ENCODE measurements at places on chromosomes 3 and 15.

- DNase-seq: no peak
Observed at GRCh38 chr3:67692621-67693020, 38.2 kb upstream of the SUCLG2 start.

- no peak for DNase-seq
Observed at GRCh38 chr15:73682600-73683090, 1.5 kb upstream of the CD276 start.

- no peak for DNase-seq
Observed at GRCh38 chr15:56272454-56272853, 28.8 kb upstream of the RFX7 start.

DNA sequence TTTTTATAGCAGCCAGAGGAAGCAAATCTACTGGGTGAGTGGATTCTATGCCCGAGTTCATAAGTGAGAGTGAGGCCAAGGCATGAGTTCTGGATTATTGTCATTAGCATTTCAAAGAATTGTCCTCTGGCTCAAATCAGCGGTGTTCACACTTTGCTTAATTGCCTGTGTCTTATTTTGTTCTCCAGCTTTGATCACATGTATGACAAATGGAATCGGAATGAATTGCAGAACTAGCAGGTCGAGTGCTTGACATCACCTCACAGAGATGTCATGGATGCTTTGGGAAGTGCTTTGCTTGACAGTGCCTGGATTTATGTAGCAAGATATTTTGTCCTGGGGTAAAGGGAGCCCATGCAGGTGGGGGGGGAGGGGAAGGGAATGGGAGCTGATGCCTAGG is 68.0 kb downstream of the SH3GL3 start:
- no peak for DNase-seq

GRCh38 chr3:51388286-51389029 is 2.6 kb upstream of the RBM15B start:
- DNase-seq: peak; percentile 35

DNA sequence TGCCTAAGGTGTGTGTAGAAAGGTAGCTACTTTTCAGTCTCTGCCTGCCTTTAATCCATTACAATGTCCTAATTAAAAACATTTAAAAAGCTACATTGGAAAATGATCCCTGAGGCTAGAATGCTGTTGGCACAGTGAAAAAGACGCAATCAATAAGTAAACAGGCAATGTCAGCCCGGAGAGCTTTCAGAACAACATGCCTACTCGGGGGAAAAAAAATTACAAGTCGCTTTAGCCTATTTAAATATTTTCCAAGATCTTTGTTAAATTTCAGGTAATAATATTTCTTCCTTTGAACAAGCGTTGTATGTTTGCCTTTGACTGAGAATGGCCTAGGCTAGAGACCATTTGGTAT is 46.6 kb upstream of the CD47 start:
- no peak for DNase-seq

- DNase-seq: no peak
Observed at GRCh38 chr15:27850981-27851857, 247.9 kb downstream of the OCA2 start.

DNA sequence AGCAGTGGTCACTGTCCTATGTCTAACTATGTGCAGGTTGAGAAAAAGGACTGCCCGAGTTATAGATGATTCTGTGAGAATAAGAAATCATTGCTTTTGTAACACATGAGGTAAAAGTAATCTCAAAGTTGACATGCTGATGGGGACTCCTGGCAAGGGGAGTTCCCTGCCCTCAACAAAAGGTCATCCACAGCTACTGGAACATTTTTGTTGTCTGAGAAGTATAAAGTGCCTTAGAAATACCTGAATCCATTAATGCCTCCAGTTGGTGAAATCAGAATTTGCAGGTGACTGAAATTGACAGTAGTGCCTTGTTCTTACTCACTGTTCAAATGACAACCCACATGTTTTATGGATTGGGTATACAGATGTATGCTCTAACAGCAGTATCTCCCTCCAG is 43.7 kb upstream of the RBM5 start:
- no peak for DNase-seq

GRCh38 chr15:101476756-101477155 is 12.8 kb downstream of the PCSK6 start:
- no peak for DNase-seq

DNA sequence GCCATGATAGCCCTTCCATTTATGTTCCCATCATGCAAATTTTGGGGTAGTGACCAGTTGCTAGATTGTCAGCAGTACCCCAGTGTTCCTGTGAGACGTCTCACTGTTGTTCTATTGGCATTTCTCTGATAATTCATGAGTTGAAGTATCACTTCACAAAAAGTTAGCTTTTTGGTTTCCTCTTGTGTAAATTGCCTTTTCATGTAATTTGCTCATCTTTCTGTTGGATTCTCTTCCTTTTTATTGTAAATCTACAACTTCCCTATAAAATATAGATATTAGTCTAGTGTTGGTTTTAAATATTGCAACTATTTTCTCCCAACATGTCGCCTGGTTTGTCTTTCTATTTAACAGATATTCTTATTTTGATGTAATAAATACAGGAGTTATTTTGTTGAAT is 7.5 kb upstream of the A4GNT start:
- no peak for DNase-seq

- no peak for DNase-seq
Observed at GRCh38 chr3:197674741-197675562, 61.8 kb downstream of the RUBCN start.

GRCh38 chr3:175670557-175670956 is 811.4 kb downstream of the NAALADL2 start:
- no peak for DNase-seq

DNA sequence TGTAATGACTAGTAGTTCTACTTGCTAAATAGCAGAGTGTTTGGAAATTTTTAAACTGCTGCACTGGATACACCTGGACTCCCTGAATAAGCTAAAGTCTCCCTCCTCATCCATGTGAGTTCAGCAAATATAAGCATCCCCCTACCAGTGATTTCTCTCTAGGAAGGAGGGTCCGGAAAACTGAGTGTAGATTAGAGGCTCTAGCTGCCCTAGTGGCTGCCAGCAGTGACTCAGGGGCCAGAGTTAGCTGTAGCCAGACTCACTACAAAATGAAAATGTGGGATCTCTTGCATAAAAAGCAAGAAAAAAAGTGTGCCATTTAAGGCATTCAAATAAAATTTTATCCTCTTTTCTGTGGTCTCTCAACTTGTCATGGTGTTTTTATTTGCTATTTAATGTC is 485.0 kb upstream of the ATP11B start:
- DNase-seq: no peak

DNA sequence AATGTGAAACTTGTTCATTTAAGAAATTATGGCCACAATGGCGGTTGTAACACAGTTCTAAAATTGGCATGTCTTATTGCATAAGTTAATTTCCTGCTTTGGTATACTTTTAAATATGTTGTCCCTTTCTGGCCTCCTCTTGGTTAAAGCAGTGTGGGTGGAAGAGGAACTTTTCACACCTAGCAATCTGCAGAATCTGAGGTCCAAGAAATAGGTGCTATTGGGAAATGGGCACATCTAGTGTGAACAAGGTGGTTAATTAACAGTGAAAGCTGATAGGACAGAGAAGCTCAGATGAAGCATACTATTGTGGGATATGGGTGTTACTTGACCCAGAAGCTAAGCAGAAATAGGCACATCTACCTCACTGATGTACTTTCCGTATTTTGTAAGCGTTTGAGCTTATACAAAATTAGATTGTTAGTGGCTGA is 10.6 kb downstream of the CMC1 start:
- no peak for DNase-seq

GRCh38 chr3:115418583-115418982 is 204.7 kb upstream of the GAP43 start:
- DNase-seq: no peak

GRCh38 chr3:178950676-178951075 is 120.9 kb downstream of the ZMAT3 start:
- no peak for DNase-seq

DNA sequence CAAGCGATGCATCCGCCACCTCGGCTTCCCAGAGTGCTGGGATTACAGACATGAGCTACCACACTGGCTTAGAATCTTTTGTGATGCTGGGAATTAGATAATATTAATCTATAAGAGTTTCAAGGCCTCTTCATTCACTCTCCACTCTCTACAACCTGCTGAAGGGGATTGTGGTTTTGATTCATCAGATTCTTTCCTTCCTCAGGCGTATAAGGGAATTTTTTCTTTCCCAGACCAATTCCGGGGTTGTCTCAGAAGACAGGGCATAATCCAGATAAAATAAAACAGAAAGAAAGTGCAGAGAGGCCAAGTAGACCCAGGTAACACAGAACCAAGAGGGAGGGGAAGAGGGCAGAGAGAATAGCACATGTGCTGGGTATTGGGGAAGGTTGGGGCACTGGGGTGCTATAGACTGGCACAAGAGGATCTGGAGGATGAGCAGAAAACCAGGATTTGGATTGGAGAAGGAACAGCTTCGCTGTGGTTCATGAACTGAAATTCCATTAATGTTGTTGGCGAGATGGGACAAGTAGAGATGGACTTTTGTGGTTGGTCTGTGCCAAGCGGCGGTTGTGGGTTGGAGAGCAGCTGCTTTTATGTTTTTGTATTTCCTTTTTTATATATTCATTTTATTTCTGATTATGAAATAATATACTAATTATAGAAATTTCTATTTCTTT is 12.8 kb downstream of the ARL6IP5 start:
- no peak for DNase-seq

DNA sequence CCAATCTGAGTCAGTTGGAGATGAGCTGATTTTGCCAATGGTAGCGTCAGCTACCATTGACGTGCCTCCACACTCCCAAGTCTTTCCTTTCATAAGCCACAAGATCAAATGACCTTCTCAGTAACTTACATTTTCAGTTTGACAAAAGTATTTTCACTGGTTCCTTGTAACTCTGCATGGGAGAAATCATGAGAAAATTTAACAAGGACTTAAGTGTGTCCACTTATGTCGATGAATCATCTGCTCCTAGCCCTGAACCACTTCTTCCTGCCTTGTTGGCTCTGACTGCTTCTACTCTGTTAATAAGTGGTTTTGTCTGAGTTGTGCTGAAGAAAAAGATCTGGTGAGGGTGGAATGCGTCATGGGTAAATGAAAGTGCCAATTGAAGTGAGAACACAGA is 101.2 kb downstream of the NFKBIZ start:
- no peak for DNase-seq

GRCh38 chr3:13083898-13084297 is 10.7 kb upstream of the IQSEC1 start:
- no peak for DNase-seq

- no peak for DNase-seq
Observed at GRCh38 chr3:184635126-184635525, 73.5 kb downstream of the EPHB3 start.

DNA sequence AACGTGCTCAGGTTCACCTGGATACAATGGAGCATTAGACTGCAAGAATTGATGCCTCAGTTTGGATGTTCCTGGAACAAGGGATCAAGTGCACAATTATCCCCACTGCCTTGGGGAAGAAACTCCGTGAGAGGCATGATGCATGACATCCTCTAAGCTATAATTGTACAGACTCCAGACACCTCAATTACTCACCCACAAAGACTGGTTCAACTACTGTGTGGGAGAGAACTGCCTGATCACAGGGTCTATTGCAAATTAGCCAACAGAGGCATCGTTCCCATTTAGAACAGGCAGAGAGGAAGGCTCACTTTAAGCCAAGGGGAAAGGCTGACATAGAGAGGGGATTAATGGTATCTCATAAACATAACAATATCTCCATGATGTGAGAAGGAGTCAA is 43.5 kb downstream of the ARRDC4 start:
- no peak for DNase-seq

GRCh38 chr15:36284911-36285310 is 294.5 kb upstream of the CDIN1 start:
- no peak for DNase-seq

GRCh38 chr15:100879464-100880138 is at the start of gene ALDH1A3:
ALDH1A3 (plus strand) TSS chr15:100879831; CDS start chr15:100879908, 77 bp downstream.
- peak; percentile 87 for DNase-seq

GRCh38 chr3:71269906-71270305 is 313.6 kb downstream of the FOXP1 start:
- no peak for DNase-seq

DNA sequence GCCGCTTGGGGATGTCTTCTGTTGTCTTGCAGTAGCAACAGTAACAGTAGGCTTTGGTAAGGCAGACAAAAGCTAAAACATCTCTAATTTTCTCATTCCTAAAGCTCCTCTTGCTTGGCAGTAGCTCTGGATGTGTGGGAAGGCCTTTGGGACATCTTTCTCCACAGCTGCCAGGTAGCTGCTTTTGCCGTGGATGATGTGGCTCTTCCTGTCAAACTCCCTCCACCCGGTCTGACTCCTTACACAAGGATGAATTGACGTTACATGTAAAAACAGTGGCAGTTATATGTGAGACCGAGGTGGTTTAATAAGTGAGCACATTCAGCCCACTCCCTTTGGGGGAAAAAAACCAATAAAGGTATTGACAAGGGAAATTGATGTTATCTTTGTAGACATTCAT is 309.1 kb downstream of the TUSC7 start:
- DNase-seq: no peak

- no peak for DNase-seq
Observed at GRCh38 chr15:44370830-44371229, 56.6 kb upstream of the CTDSPL2 start.

- no peak for DNase-seq
Observed at GRCh38 chr3:194503081-194503531, 16.3 kb upstream of the ATP13A3 start.

DNA sequence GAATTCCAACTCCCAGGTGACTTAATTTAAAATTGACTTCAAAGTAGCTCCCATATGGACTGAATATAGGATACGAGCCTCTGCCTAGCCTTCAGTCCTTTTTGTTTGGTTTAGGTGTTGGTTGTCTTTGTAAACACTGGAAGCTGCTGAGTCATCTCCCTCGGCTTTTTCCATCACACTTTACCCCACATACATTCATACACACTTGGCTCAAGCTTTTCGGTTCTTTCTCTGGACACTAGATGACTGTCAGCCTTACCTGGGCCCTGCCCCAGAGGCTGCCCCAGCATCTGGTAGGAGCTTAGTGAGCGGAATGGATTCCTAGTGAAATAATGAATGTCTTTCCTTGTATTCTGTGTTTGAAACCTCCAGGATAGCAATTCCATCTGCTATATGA is 201.5 kb upstream of the IL12A start:
- peak; percentile 90 for DNase-seq
